ENCODE measurements at places on chromosomes 1 and 21.

GRCh38 chr1:169326261-169326955 is 41.2 kb downstream of the NME7 start:
- DNase-seq = no peak

DNA sequence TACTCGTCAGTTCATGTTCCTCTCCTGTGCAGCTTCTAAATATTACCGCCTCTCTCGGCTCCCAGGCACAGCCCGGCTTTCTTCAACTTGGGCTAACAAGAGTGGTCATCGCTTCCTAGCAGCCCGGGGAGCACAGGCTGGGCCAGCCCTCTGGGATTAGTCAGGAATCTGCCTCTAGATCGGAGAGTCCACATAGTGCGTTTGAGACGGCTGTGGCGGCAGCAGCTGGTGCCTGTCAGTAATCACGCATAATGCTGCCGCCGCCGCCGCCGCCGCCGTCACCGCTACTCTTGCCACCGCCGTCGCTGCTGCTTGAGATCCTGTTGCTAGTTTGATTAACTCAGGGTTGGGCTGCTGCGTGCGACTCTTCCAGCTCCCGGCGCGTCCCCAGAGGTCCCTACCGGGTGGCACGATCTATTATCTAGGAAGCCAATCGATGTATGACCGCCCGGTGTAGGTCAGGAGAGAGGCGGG is at the start of gene RXRG:
TSS of gene RXRG (minus strand) at position 230 of the 474 bp plus-strand sequence. CDS start 233 bp downstream, outside the sequence.
- peak; percentile 26 for DNase-seq

DNA sequence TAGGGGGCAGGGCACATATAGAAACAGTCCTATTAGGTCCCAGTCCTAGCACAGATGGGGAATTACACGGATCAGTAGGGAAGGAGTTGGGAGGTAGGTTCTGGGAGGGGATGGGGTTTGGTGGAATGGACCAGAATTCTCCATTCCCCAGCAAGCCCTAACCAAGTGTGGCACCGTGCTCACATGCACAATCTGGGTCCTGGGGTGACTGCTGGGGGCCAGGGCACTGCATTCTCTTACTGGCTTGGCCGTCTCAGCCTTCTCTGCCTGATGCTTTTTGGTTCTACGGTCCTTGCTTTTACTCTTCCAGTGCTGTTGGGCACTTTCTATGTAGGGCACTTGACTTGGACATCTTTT is 53.9 kb downstream of the NENF start:
- no peak for DNase-seq

- DNase-seq = peak; percentile 60
Measured at GRCh38 chr1:43414634-43415223, 25.0 kb downstream of the SZT2 start.

DNA sequence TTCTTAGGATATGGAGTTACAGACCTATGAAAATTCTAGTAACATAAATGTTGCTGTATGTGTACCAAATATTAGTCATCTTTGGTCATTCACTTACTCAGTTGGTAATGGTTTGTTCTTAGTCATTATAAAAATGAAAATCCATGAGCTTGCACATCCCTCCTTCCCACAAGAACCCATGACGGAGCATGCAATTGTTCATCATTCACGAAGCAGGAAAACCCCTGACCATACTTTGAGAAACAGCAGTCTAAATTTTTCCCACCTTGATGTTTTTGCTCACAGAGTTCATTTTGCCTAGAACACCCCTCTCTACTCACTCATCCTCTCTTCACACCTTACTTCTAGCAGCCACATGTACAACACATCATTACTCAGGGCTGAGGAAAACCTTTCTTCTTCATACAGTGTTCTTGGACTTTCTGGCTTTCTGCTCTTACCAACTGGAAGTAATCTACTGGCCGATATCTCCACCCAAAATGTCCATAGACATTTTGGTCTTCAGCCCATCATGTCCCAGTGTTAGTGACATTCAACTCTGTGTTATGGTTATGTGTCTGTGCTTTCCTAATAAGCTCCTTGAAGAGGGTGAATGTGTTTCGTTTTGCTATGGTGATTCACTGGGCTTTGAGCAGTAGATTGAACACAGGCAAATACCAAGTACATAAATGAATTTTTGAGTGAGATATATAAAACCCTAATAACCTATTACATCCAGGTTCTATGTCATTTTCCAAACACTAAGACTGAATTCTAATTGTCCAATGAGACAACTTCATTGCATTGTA is 189.9 kb downstream of the ZC3H11B start:
- peak; percentile 74 for DNase-seq

- peak; percentile 14 for DNase-seq
Measured at GRCh38 chr1:147892216-147892615, 10.4 kb upstream of the GJA8 start.

DNA sequence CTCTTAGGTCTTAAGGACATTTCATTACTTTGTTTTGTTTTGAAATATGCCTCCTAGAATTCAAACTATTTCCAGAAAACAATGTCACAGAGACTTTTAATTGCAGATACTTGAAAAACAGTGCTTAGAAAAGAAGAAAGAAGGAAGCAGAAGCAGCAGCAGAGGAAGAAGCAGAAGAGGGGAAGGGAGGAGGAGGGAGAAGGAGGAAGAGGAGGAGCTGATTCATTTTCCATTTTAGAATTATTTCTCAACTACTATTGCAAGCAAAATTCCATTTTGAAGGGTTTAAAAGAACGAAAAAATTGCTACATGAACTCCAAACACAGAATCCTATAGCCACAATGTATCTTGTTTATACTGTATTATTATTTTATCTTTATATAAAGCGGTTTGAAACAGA is 13.9 kb downstream of the RC3H1 start:
- DNase-seq = no peak

- DNase-seq = no peak
Measured at GRCh38 chr1:64699327-64699726, 45.5 kb upstream of the RAVER2 start.

DNA sequence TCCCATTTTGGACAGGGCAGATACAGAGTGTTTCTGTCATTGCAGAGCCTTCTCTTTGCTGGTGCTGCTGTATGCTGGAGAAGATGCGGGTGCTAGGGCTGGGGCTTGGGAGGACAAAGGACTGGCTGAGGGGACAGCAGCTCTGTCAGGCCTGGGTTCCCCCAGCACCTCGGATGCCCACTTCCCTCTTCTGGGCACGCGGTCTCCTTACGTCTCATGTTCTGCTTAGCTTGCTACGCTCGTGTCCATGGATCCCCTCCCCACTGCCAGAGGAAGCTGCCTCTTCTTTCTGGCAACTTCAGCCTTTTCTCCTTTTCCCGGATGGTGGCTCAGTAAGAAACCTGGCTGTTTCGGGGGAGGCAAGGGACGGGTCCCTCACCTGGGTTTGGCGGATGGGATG is 75.7 kb downstream of the ARHGEF10L start:
- no peak for DNase-seq

DNA sequence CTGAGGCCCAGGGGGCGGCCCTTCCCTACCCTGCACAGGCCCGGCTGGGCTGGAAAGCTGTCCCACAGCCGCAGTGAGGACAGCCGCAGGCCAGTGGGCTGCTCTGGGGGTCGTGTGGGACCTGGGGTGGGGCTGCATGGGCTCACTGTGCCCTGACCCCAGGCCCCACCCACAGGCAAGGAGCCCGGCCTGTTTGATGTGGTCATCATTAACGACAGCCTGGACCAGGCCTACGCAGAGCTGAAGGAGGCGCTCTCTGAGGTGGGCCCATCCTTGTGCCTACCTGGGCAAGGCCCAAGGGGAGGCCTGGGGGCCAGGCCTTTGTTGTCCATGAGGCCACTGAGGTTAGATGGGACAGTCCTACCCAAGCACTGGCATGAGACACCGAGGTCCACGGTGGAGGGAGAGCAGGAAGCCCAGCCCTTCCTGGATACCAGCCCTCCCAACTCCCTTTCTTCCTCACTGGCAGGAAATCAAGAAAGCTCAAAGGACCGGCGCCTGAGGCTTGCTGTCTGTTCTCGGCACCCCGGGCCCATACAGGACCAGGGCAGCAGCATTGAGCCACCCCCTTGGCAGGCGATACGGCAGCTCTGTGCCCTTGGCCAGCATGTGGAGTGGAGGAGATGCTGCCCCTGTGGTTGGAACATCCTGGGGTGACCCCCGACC is 1.4 kb upstream of the GJC2 start:
- DNase-seq = no peak

GRCh38 chr1:155636397-155637153 is 26.6 kb downstream of the MSTO1 start:
- DNase-seq = no peak

DNA sequence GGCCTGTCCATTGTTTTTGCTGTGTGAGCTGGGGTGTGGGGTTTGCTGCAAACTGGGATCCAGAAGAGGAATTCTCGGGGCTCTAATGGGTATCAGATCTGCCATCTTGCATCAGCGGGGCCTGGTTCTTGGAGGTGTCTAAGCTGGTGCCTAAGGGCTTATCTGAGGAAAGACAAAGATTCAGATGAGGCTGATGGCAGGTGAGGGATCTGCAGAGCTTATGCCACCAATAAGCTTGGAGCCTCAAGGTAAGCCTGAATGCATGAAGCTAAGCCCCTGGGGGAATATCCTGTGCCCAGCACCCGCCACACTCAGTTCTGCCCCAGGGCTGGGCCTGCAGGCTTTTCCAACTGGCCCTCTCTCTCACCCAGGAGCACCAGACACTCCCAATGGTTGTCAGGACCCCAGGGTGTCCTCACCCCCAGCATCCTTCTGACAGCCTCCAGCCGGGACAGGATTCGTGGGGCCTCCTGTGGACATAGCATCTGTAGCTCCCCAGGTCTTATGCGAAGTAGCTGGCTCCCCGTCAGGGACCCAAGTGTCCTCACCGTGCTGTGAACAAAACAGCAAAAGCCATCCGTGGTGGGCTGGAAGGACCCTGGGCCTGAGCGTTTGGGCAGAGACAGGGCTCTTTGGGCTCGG is 9.5 kb upstream of the GSTM3 start:
- no peak for DNase-seq

DNA sequence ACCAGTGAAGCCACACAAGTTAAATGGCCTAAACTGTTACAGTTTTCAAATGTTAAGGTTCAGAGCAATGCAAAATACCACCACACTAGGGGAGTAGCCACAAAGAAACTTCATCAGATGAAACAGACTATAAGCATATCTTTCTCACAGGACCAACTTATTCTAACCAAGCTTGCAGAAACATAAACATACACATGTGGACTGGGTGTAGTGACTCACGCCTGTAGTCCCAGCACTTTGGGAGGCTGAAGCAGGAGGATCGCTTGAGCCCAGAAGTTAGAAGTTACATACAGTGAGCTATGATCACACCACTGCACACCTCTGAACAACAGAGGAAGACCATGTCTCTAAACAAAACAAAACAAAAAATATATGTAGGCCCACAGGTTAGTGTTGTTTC is 17.3 kb downstream of the WDR47 start:
- DNase-seq = no peak

DNA sequence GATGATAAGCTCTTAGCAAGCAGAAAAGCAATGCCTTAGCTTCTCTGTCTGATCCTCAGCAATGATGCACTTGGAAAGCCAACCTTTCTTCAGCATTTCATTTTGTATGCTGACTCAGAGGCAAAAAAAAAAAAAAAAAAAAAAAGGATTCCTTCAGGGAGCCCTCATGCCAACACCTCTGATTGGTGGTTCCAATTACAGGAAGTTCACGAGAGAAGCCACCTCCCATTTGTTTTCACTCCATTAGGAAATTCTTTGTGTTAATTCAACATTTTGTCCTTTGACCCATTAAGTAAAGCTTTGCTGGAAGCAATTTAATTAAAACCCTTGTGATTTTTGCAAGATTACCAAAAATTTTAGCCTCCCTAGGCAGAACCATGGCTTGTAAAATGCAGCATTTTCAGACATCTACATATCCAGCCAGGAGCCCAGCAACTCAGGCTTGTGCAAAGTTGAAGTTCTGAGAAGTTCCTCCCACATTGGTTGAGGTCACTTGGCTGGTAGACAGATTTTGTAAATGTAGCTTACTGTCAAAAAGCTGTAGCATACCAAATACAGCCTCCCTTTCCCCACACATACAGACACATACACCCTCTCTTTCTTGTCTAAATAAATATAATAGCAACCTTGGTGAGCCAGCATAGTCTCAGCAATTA is 27.1 kb upstream of the VTCN1 start:
- DNase-seq = peak; percentile 61

GRCh38 chr1:6893388-6893787 is 108.1 kb downstream of the CAMTA1 start:
- DNase-seq = no peak

DNA sequence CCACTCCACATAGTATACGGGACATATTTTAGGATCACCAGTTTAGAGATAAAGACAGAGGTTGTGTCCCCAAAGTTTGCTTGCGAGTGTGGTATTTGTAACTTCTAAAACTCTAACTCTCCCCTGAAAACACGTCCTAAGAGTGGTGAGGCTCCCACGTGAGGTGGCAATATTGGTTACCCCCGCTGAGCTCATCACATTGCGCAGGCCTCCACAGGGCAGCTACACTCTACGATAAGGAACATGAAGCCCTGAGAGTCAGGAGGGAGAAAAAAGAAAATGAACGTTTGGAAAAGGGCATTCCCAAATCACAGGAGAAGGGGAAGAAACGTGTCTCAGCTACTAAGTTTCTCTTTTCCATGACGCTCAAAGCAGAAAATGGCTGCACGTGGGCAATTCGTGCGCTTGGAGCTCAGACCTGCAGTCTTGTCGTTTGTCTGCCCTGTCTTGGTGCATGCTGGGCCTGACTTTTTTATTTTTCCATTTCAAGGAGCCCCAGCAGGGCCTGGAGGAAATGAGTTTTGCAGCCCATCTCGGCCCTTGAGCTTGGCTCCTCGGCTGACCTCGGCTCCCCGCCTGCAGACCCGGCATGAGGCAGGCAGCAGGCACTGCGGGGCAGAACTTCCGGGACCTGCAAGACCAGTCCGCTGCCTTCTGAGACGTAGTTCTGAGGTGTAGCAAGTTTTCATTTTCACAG is 25.7 kb downstream of the ERG start:
- DNase-seq = no peak

DNA sequence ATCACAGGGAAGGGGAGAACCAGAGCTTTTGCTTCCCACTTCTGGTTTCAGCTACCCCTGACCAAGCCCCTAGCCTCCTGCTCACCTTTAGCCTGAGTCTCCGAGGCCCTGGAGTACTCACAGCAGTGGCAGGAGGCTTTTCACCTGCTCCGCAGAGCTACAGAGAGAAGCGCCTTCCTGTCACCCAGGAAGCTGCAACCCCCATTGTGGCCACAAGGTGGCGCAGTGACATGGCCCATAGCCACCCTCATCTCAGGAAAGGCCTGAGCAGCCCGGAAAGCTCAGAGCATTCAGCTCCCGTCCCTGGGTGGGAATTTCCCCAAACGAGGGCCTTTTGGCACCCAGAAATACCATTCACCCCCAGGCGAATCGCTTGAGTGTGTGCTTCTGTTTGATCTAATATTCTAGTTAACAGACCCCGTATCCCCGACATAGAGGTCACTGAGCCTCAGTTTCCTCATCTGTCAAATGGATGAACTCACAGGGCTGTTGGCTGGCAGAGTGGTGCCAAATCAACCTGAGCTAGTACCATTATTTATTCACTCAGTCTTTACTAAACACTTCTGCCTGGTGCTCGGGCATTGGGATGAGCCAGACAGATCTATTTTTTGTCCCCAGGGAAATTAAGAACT is 25.3 kb downstream of the A3GALT2 start:
- DNase-seq = peak; percentile 85

DNA sequence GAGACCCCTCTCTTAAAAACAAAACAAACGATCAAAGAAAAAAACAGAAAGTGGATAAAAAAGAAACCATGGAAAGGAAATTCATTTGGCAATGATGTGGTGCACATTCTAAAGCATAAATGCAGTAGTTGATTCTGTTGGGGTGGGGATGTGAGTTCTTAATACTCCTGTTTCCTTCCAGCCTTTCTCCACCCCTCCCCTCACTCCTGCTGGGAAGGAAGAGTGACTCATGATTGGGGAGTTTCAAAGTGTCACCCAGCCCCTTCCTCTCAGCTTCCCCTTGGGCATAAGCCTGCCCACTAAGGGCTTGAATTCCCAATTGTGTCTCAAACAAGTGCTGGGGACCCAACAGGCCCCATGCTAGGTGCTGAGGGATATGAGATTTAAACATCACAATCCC is 6.7 kb upstream of the PINK1 start:
- DNase-seq = no peak
